ENCODE measurements at places on chromosomes 1 and 21. TPM values are rescaled to one million over a fixed set of nuclear protein-coding genes. Genes with fewer than 3 reads are reported as not detected.

Gene KCNE2
- total RNA-seq, result 1.7 TPM

Gene BRDT
- not detected for total RNA-seq

- no peaks in the 10 kb centered on the region for H3K4me1 ChIP-seq
- DNase-seq, result no peak
- H3K36me3 ChIP-seq, result no peaks in the 10 kb centered on the region
- no peaks in the 10 kb centered on the region for H3K27me3 ChIP-seq
- H3K27ac ChIP-seq, result no peak overlapping the region
- H3K4me3 ChIP-seq, result no peak overlapping the region
Measured at GRCh38 chr1:119286587-119287181, 81.9 kb upstream of the HAO2 start.

GRCh38 chr1:234238060-234238459 is 135.2 kb upstream of the COA6 start:
- DNase-seq, result no peak
- H3K27ac ChIP-seq, result no peak overlapping the region
- H3K27me3 ChIP-seq, result no peaks in the 10 kb centered on the region
- no peaks in the 10 kb centered on the region for H3K4me1 ChIP-seq
- H3K4me3 ChIP-seq, result no peak overlapping the region

DNA sequence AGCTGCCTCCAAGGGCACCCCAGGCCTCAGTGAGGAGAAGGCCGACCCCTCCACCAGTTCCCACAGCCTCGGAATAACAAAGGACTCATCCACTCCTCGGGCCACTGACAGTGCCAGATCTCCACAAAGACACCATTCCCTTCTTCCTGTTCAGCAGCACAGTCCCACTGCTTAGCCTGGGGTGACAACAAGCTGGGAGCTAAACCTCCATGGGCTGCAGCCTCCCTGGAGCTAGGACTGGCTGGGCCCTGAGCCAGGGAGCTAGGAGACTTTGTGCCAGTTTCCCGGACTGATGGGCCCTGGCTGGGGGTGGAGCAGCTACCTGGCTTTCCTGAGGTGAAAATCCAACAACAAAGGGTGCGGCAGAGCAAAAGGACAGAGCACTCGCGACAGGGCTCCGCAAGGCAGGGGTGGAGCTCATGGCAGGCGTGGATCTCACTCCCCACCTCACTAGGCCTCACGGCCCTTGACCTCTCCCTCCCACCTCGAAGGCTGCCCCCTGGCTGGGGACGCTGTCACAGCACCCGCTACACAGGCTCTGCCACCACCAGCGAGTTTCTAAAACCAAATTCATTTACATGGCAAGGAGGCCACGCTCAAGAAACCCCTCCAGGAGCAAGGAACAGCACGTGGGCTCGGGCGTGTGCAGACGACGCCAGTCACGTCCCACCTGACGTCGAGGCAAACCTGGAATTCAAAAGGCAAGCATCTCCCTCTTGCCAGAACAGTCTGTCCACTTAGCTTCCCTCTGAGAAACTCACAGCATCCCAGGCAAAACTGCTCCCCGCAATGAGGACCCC is 13.8 kb downstream of the SLC35E2B start:
- peak; percentile 44 for DNase-seq
- no peaks in the 10 kb centered on the region for H3K4me1 ChIP-seq
- no peaks in the 10 kb centered on the region for H3K36me3 ChIP-seq
- no peaks in the 10 kb centered on the region for H3K27me3 ChIP-seq

DNA sequence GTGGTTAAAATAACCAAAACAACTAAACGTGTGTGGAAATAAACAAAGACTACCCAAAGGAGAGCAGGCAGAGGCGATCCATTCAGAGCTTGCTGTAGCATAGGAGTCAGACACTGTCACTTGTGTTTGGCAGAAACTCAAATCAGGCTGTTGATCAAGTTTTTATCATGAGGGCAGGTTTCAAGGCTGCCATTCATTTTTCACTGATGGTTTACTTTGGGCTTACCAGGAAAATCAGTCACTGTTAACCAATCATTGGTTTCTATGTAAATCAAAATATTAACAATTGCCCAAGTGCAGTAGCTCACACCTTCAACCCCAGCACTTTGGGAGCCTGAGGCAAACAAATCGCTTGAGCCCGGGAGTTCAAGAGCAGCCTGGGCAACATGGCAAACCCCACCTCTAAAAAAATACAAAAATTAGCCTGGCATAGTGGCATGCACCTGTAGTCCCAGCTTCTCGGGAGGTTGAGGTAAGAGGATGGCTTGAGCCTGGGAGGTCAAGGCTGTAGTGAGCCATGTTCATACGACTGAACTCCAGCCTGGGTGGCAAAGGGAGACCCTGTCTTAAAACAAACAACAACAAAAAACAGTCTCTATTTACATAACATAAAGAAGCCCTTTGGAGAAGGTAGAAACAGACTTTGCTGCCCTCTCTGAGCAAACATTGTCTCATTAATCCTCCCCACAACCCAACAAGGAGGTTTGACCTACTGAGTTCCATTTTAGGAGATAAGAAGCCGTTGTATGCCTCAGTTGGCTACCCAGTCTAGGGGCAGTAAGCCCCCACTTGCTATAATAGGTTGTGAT is 21.1 kb upstream of the ETS2 start:
- no peak overlapping the region for H3K27ac ChIP-seq
- H3K4me1 ChIP-seq, result no peaks in the 10 kb centered on the region
- no peaks in the 10 kb centered on the region for H3K36me3 ChIP-seq
- H3K27me3 ChIP-seq, result no peaks in the 10 kb centered on the region
- no peak for DNase-seq
- no peak overlapping the region for H3K4me3 ChIP-seq

DNA sequence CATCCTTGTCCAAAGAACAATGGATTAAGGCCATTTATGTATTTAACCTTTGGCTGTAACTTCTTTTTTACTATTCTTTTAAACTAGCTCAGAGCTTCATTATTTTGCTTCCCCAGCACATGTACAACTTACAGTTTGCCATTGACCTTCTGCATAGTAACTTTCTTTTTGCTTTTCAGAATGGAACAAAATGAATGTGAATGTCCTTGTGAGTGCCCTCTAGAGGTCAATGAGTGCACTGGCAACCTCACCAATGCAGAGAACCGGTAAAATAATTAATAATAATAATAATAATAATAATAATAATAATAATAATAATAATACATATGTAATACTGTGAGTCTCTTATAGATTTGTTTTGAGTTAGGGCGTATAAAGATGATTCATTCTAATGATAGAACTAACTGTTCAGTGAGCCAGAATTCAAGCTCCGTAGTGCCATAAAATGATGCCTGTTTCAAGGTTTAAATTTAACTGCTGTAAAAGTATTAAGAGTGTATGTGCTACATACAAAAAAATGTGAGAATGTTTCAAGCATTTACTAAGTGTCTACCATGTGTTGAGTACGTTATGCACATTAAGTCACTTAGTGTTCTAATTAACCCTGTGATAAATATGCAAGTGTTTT is 69.0 kb upstream of the RAVER2 start:
- peaks cover 3% of the 10 kb centered on the region for H3K36me3 ChIP-seq
- no peak overlapping the region for H3K4me3 ChIP-seq
- H3K27ac ChIP-seq, result no peak overlapping the region
- no peaks in the 10 kb centered on the region for H3K27me3 ChIP-seq
- no peaks in the 10 kb centered on the region for H3K4me1 ChIP-seq

DNA sequence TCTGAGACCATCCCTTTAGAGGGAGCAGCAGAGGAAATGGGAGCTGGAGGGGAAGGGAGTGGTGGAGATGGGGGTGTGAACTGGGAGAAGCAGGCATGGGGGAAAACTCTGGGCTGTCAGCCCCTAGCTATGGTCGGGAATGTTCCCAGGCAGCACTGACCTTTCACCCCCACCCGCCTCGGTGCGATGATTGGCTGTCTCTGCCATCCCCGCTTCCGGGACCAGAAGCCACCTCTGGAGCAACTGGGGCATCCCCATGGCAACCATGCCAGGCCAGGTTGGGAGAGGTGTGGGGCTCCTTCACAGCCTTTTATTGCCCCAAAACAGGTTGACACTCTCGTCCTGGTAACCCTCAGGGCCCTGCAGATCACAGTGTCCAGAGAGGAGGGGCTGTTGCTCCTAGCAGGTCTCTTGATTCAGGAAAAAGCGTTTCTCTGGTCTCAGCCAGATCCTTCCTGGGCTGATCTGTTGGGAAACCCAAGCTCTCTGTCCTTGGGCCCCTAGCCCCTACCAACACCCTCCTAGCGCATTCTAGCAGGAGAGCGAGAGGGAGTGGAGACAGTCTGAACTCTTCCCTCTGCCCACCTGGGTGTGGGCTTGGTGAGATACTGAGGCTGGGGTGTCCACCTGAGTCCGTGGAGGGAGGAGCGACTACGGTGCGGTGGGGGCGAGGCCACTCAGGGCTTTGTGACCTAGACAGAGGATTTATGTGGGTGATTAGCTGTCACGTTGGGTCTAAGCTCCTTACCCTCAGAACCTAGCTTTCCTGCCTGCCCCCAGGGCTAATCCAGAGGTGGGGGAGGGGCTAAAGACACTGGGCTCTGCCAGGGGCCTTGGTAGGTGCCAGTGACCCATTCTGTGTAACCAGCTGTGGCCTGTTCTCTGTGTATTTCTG is 12.2 kb upstream of the SLC6A9 start:
- no peaks in the 10 kb centered on the region for H3K4me1 ChIP-seq
- H3K27me3 ChIP-seq, result no peaks in the 10 kb centered on the region
- DNase-seq, result no peak
- H3K27ac ChIP-seq, result no peak overlapping the region

Data from aorta (tissue), 5 donors.